ENCODE measurements at places on chromosomes 4 and X.

GRCh38 chr4:181063212-181063611, 1180.0 kb upstream of the TENM3 start:
- no peak for DNase-seq

- no peak for DNase-seq
Measured at GRCh38 chrX:17298564-17298963, 76.4 kb upstream of the NHS start.

DNA sequence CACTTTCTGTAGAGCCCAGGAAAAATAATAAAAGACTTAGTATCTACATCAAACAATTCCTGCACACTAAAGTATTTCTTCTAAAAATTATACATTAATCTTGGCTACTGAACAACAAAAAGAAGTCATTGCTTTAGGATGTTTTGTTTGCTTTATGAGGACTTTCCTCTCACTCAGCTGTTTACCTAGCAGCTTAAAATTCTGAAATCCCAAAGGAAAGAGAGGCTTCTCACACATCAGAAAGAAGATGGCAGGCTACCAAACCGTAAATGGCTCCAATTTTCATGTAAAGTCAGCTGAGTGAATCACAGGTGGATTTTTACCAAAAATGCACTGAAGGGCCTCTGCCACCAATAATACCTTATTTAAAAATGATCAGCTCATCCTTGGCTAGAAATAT, 9.0 kb upstream of the TRPC3 start:
- no peak for DNase-seq

GRCh38 chr4:145293658-145294057, 113.3 kb upstream of the OTUD4 start:
- no peak for DNase-seq

- DNase-seq: no peak
Measured at GRCh38 chrX:134570509-134570846, 87.8 kb downstream of the PLAC1 start.

DNA sequence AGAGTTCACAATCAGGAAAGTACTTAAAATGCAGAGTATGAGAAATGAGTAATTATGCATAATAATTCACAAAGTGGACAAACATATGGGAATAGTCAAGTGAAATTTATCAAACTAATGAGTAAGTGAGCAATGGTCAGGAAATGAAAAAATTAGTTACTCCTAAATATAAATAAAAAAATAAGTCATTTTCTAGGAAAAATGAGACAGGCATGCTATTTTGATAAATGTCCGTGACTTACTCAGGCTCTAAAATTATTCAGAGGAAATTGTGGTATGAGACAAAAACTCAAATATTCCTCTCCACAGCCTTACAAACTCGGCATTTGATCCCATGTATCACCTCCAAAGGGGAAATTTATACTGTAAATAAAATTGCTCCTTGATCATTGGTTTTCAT, 181.2 kb downstream of the COX18 start:
- no peak for DNase-seq

- no peak for DNase-seq
Measured at GRCh38 chr4:176467001-176467400, 147.2 kb downstream of the SPCS3 start.

DNA sequence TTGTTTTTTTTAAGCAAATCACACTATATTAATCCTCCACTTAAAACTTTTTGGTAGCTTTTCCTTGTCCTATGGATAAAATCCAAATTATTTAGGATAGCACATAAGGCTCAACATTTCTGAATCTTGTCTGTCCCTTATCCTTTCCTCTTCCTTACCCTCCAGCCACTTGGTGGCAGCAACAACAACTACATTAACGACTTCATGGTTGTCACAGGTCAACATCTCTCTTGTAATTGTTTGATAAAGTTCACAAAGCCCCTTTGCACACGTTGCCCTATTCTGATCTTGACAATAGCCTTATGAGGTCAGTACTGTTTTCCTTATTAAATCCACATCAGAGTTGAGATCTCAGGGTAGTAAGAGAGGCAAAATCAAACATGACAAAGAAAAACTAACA, 269.0 kb upstream of the PABPC4L start:
- DNase-seq: peak; percentile 41
